RPMI8226 (cell line): ENCODE measurements at places on chromosomes 11 and 22.

- DNase-seq = no peak
These were observed 1.5 kb upstream of the SLC22A25 start for GRCh38 chr11:63244862-63245261.

DNA sequence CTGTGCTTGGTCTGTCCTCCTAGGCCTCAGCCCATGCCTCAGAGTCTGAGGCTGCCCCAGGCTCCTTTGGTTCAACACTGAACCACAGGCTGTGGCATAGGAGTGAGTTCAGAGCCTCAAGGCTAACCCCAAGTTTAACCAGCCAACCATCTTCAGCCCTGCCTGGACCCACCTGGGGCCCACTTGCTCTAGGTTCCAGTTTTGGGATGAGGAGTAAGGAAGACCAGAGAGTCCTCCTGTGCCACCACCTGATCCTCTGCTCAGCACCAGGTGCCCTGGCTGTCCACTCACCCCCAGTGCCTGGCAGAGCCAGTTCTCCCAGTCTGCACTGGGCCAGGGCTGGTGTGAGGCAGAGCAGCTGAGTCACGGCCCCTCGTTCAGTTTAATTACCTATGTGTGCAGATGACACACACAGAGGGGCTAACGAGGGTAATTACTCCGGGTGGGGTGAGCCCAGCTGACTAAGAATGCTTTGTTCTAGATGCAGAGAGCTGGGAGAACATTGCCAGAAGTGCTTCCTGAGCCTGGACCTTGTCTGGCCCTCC lies 12.0 kb upstream of the TMPRSS13 start:
- no peak for DNase-seq

DNA sequence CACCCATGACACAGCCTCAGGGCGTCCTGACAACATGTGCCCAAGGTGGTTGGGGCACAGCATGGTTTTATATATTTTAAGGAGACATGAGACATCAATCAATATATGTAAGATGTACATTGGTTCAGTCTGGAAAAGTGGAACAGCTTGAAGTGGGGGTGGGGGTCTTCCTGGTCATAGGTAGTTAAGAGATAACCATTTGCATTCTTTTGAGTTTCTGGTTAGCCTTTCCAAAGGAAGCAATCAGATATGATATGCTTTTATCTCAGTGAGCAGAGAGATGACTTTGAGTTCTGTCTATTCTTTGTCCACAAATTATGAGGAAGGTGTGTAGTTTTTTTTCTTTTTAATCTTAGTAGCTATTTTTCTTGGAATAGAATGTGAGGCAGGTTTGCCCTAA lies 10.1 kb upstream of the ANAPC15 start:
- no peak for DNase-seq

DNA sequence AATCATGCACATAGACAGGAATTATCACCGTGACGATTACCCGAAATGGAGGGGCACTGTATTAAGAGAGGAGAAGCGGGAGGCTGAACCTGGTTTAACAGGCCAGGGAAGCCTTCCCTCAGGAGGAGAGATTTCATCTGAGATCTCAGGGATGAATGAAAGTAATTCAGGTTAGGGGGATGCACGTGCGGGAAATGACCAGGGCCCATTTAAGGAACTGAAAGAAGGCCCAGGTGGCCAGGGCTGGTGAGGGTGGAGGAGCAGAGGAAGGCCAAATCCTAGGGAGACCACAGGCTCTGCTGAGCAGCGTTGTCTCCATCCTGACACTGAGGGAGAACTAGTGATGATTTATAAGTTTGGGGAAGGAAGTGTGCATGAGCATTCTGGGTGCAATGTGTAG lies 16.3 kb upstream of the OPCML start:
- DNase-seq = no peak

GRCh38 chr11:100927579-100927978 lies 202.0 kb downstream of the PGR start:
- DNase-seq = no peak

- no peak for DNase-seq
These were observed 40.4 kb upstream of the GRIK4 start for GRCh38 chr11:120471131-120471530.
